Keratinocyte (primary cell): ENCODE measurements at places on chromosomes 2 and 18.

DNA sequence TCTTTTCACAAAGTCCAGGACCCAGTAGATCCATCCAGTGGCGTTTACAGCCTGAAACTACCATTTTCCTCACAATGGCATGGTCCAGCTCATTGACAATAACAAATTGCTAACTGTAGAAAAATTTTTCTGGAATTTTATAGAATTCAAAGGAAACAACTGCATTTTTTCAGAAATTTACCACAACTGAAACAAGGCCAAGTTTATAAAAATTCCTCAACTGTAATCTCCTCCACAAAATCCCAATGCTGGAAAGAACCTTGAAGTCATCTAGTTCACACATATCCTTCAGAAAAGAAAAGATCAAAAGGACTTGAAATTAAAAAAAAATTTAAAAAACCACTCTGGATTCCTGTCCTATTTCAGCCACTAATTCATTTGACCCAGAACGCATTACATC is 226.0 kb upstream of the CTAGE1 start:
- no peak for DNase-seq
- H3K36me3 ChIP-seq, result no peaks in the 10 kb centered on the region
- no peaks in the 10 kb centered on the region for H3K27me3 ChIP-seq

- no peak overlapping the region for H3K4me3 ChIP-seq
- no peak overlapping the region for H3K27ac ChIP-seq
- peaks cover 7% of the 10 kb centered on the region for H3K27me3 ChIP-seq
- H3K4me1 ChIP-seq, result peaks cover 5% of the 10 kb centered on the region
- DNase-seq, result no peak
These were observed 23.2 kb upstream of the GPR17 start for GRCh38 chr2:127622561-127623387.

DNA sequence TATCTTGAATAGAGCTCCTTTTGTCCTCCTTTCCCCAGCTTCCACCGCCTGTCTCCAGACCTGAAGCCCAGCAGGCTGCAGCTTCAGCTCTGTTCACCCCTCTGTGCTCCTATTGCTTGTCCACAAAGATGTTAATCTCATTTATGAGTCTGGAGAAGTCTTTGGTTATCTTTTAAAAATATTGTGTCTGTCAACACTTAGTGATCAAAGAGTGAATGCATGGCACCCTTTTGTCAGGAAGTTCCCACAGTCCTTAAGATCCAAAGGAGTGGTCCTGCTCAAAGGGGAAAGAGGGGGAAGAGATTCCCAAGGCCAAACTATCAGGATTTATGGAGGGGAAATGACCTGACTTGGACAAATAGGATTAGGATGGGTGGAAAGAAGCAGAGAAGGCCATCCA is 118.9 kb downstream of the ACAA2 start:
- no peak overlapping the region for H3K4me3 ChIP-seq
- no peaks in the 10 kb centered on the region for H3K27me3 ChIP-seq
- no peaks in the 10 kb centered on the region for H3K36me3 ChIP-seq
- peaks cover 36% of the 10 kb centered on the region for H3K4me1 ChIP-seq

DNA sequence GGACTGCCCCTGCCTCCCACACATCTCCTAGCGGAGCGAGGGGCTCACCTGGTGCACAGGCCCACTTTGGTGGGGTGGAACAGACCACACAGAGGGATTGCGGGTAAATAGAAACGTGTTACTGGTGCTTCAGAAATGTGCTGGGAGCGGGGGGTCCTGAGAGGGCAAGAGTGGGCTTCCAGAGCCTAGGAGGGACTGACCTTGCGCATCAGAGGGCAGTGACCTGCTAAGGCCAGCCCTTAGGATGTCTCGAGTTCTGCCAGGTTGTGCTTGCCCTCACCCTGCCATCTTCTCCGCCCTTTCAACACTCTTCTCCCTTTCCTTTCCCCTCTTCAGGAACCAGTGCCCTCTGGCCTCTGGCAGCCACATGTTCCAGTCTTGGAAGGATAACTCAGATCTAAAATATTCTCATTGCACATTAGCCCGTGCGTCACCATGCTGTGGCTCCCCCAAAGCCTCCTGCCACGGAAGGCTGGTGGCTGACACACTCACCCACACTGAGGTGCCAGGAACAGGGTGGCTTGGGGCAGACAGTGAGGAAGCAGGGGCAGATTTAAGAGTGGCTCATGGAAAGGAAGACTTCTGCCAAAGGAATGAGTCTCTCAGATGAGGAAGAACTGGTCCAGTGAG is 89.6 kb downstream of the MCFD2 start:
- H3K4me1 ChIP-seq, result peaks cover 3% of the 10 kb centered on the region
- no peaks in the 10 kb centered on the region for H3K27me3 ChIP-seq
- DNase-seq, result no peak
- H3K27ac ChIP-seq, result no peak overlapping the region

GRCh38 chr2:233519787-233520611 is 46.6 kb downstream of the USP40 start:
- H3K4me1 ChIP-seq, result no peaks in the 10 kb centered on the region
- no peaks in the 10 kb centered on the region for H3K27me3 ChIP-seq
- peaks cover 7% of the 10 kb centered on the region for H3K36me3 ChIP-seq
- H3K27ac ChIP-seq, result no peak overlapping the region
- no peak overlapping the region for H3K4me3 ChIP-seq

- H3K27ac ChIP-seq, result no peak overlapping the region
- peaks cover 6% of the 10 kb centered on the region for H3K4me1 ChIP-seq
- no peak for DNase-seq
- no peak overlapping the region for H3K4me3 ChIP-seq
These were observed 104.5 kb downstream of the EPHA4 start for GRCh38 chr2:221467610-221468009.

- no peak overlapping the region for H3K27ac ChIP-seq
- DNase-seq, result no peak
- H3K36me3 ChIP-seq, result no peaks in the 10 kb centered on the region
- no peaks in the 10 kb centered on the region for H3K4me1 ChIP-seq
- no peak overlapping the region for H3K4me3 ChIP-seq
- no peaks in the 10 kb centered on the region for H3K27me3 ChIP-seq
These were observed 160.3 kb upstream of the TCF4 start for GRCh38 chr18:55748227-55748738.

GRCh38 chr2:240506406-240507059 is 51.3 kb downstream of the ANKMY1 start:
- no peak for DNase-seq
- no peak overlapping the region for H3K4me3 ChIP-seq
- no peak overlapping the region for H3K27ac ChIP-seq

DNA sequence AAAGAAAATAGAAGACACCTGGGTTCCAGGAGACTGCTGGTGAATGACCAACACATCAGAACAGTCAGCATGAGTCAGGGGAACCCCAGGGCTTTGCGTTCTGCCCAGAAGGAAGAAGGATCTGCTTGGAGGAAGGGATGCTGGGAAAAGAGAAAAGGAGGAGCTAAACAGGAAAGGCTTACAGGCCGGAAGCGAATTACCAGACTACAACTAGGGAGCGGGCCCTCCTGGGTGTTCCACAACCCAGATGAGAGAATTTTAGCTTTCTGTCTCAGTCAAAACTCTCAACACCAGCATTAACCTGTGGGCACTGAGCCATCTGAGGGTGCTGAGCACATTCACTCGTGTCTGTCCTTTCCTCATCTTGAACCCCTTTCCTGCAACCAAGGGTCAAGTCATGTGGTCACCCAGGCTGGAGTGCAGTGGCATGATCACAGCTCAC is 19.2 kb downstream of the CDC42EP3 start:
- peaks cover 18% of the 10 kb centered on the region for H3K36me3 ChIP-seq
- no peak overlapping the region for H3K4me3 ChIP-seq
- DNase-seq, result peak; percentile 85
- H3K27ac ChIP-seq, result peak overlapping the region; percentile 70
- peaks cover 54% of the 10 kb centered on the region for H3K4me1 ChIP-seq
- H3K27me3 ChIP-seq, result no peaks in the 10 kb centered on the region

GRCh38 chr2:110866466-110866865 is 134.1 kb downstream of the ACOXL start:
- H3K27me3 ChIP-seq, result peaks cover 21% of the 10 kb centered on the region
- H3K4me3 ChIP-seq, result no peak overlapping the region
- no peaks in the 10 kb centered on the region for H3K4me1 ChIP-seq
- H3K36me3 ChIP-seq, result no peaks in the 10 kb centered on the region
- no peak overlapping the region for H3K27ac ChIP-seq
- DNase-seq, result no peak

DNA sequence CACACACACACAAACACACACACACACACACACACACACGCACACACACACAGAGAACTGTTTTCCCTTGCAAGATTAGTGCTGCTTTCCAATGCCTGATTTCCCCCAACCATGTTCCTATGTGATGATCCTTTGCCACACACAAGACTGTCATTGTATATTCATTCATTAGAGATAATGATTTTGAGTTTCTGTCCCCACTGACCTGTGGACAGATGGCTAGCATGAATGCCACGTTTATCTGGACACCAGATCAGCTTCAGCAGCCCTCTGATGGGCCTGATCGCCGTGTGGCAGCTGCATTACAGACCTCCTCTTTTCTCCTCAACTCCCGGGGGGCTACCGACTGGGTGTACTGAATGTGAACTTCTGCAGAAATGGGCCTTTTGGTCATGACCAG is 353.0 kb downstream of the MYCN start:
- H3K4me1 ChIP-seq, result no peaks in the 10 kb centered on the region
- no peaks in the 10 kb centered on the region for H3K36me3 ChIP-seq
- no peaks in the 10 kb centered on the region for H3K27me3 ChIP-seq
- no peak overlapping the region for H3K4me3 ChIP-seq
- H3K27ac ChIP-seq, result no peak overlapping the region
- DNase-seq, result no peak

DNA sequence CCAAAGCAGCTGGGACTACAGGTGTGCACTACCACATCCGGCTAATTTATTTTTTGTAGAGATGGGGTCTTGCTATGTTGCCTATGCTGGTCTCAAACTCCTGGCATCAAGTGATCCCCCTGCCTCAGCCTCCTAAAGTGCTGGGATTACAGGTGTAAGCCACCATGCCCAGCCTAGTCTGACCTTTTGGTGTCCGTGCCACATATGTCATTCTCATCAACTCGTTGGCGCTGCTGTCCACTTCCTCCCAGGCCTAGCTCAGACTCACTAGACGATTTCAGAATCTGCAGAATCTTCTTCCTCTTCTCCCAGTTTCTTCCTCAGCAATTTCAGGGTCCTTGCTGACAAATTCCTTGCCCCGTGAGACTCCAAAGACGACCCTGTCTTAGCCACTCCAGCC is 39.8 kb upstream of the DNMT3A start:
- no peaks in the 10 kb centered on the region for H3K27me3 ChIP-seq
- no peak for DNase-seq
- H3K36me3 ChIP-seq, result peaks cover 2% of the 10 kb centered on the region
- no peak overlapping the region for H3K27ac ChIP-seq
- H3K4me1 ChIP-seq, result peaks cover 18% of the 10 kb centered on the region

DNA sequence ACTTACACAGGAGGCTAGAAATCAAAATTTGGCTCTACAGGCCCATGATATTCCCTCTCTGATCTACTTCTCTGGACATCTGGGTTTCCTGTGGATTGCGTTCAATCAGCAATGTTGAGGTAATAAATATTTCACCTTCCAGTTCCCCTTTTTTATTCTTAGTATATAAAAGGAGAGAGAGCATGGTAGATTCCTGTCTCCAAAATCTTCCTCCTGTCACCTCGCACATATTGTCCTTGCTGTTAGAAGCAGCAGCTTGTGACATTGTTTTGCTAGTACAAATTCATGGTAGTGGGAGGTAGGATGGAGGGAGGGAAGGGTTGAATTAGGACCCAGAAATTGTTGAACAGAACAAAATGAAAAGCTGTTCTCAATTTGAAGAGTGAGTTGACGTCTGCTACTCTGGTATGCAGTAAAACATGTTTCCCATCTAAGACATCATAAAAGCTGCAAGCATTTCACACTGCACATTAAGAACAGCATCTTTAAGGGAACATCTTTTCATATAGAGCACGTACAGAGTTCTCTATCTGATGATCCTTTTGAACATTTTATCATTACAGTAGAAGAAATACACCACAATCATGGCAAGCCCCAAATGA is 156.4 kb downstream of the RDH14 start:
- no peaks in the 10 kb centered on the region for H3K27me3 ChIP-seq
- H3K4me1 ChIP-seq, result no peaks in the 10 kb centered on the region
- H3K36me3 ChIP-seq, result no peaks in the 10 kb centered on the region
- H3K27ac ChIP-seq, result no peak overlapping the region

- no peaks in the 10 kb centered on the region for H3K27me3 ChIP-seq
- no peak overlapping the region for H3K27ac ChIP-seq
- no peaks in the 10 kb centered on the region for H3K36me3 ChIP-seq
- no peak overlapping the region for H3K4me3 ChIP-seq
- DNase-seq, result no peak
These were observed 176.3 kb downstream of the ZNF385B start for GRCh38 chr2:179685146-179685545.

- H3K4me1 ChIP-seq, result peaks cover 23% of the 10 kb centered on the region
- no peaks in the 10 kb centered on the region for H3K36me3 ChIP-seq
- H3K27ac ChIP-seq, result no peak overlapping the region
- no peaks in the 10 kb centered on the region for H3K27me3 ChIP-seq
- no peak overlapping the region for H3K4me3 ChIP-seq
These were observed 27.7 kb downstream of the KCTD18 start for GRCh38 chr2:200482194-200482593.

DNA sequence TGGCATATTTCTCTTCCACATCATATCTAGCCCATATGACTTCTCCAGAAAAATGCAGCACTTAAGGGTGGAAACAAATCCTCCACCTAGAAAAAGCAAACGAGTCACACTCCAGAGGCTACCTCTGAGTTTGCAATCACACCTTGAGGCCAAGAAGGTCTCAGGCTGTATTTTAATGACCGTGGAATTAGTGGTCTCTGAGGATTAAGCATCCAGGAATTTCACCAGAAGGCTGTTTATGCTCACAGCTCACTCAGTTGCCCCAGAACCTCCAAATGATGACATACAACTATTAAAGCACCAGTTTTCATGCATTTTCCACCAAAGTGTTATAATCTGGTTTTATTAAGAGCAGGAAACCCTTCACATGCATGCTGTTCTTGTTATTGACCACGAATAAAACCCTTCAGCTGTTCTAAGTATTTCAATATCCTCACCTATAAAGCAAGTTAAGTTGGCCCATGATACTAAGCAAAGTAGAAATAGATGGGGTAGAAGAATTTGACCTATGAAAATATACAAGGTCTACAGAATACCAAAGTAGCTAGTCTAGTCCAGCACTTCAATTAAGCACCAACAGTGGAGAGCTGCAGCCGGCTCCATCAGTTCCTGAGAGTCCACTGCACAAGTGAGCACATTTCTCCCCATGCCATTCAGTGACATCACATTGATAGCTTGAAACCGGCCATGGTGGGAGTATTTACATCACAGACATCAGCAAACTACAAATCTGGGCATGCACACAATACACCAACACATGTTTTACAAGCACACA is 39.5 kb upstream of the SLC14A1 start:
- no peak overlapping the region for H3K27ac ChIP-seq
- no peak overlapping the region for H3K4me3 ChIP-seq
- H3K4me1 ChIP-seq, result no peaks in the 10 kb centered on the region
- no peaks in the 10 kb centered on the region for H3K27me3 ChIP-seq
- no peak for DNase-seq

DNA sequence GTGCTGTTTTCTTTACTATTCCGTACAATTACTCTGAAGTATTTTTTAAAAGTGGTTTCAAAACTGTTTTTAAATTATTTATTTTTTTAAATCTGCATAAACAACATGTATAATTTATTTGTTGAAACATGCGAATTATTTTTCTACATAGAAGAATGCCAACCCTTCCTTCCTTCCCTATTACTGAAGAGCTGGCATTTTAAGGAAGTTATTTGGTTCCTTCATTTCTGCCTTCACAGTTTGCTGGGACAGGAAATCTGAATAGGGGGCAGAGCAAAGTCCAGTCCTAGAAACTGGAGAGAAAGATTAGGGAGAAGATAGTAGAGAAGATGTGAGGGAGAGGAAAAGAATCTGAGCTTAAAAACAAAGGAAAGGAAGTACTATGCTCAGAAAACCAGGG is 146.7 kb upstream of the ACVR2A start:
- H3K4me3 ChIP-seq, result no peak overlapping the region
- no peaks in the 10 kb centered on the region for H3K36me3 ChIP-seq
- DNase-seq, result no peak
- no peak overlapping the region for H3K27ac ChIP-seq
